Stimulated activated CD4-positive, alpha-beta T cell treated with anti-CD3 and anti-CD28 coated beads, Interleukin-2, amount 100 ng/mL, for 48 hours (primary cell): ENCODE measurements at places on chromosomes 6 and 20.

DNA sequence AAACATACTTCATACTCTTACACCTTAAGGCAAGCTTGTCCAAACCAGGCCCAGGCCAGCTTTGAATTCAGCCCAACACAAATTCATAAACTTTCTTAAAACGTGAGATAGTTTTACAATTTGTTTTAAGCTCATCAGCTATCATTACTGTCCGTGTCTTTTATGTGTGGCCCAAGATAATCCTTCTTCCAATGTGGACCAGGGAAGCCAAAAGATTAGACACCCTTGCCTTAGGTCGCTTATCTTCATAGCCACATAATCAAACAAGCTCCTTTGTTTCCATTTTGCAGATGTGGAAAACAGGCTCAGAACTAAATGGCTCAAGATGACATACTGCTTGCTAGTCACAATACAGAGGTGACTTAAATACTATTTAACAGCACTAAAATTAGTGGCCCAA lies 6.0 kb downstream of the SALL4 start:
- DNase-seq: no peak

DNA sequence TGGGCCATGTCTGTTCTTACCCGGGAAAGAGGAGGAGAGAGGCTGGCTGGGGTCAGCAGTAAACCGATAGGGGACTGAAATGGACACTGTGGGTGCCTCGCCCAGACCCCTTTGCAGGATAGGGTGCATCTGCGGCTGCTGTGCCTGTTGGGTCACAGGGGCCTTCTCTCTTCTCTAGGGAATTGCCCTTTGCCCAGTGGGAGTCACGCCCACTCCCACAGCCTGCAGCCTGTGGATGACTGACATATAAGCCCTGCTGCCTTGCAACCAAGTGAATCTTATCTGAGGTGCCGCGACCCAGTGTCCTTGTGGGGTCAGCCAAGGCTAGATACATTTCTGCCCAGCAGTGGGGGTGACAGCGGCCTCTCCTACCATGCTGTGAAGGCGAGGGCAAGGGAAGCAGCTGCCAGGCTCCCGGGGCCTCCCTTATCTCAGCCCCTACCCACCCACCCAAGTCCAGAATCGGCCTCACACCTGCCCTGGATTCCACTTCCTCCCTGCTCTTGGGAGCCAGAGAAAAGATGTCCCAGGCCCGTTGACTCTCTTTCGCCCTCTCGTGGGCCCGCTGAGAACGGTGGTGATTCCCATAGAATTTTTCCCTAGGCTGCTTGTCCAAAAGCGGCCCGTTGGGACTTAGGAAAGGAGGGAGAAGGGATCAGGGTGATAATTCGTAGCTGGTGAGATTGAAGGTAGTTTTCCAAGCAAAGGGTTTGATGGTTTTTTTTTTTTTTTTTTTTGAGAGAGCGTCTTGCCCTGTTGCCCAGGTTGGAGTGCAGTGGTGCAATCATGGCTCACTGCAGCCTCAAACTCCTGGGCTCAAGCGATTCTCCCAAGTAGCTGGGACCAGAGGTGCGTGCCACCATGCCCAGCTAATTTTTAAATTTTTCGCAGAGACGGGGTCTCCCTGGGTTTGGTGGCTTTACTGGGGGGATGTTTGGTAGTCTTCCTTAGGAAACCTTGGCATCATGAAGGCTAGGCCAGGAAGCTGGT lies 76.4 kb upstream of the RNF24 start:
- peak; percentile 37 for DNase-seq

DNA sequence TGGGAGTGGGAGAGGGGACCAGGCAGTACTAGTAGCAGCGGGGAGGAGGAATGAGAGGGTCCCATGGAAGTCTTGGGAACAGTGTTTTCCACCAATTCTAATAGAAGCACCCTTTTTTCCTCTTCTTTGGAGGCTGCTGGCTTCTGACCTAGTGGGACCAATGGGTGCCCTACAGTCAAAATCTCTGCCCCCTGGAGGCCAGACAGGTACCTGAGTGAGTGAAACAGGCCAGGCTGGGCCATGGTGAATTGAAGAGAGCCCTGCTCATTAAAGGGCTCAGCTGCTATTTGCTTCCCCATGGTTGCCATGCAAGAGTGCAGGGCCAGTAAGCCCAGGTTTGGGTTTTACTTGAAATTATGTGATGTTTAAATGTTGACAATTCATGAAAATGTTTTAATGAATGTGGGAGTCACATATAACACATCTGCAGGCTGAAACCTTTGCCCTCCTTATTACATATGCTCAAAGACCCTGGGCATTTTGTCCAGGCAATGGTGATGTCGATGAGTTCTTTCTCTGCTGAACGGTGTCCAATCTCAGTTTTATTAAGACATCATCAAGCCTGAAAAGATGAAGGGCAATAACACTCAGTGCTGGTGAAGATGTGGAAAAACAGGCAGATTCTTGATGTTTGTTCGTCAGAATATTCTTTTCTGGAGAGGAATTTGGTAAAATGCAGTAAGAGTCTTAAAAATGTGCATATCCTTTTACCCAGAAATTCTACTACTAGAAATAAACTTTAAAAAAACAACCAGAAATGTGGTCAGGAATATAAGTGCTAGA lies 42.3 kb upstream of the OCSTAMP start:
- DNase-seq: peak; percentile 8

GRCh38 chr20:59068534-59068933 lies 25.9 kb upstream of the PRELID3B start:
- DNase-seq: no peak

DNA sequence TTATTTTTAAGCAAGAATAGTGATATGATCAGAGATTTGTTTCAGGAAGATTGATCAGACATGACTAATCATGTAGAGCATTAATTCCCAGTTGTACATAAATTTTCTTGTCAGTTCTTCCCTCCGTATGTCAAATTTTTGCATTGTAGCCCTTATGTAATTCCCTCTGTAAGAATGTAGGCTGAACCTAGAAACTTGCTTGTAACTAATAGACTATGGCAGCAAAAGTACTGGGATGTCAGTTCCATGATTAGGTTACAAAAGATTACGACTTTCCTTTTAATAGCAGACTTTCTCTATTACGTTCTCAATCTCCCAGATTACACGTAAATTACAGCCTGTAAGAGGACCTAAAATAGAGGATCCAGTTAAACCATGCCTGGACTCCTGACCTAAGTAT lies 79.4 kb upstream of the EPHA7 start:
- DNase-seq: no peak

DNA sequence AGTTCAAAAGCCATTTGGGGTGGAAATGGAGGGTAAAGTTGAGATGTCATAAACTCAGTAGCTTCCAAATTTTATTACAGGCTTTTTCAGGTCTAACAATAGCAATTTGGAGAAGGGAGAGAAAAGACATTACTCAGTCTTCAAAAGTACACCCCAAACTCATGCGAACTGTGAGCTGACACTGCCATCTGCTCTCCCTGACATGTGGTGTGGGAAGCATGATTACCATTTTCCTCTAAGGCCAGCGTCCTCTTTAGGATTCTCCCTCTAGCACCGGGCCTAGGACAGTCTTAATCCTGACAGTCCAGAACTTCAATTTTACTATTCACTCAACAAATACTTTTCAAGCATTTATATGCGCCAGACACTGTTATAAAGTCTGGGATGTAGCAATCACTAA lies 536.0 kb upstream of the JARID2 start:
- no peak for DNase-seq

DNA sequence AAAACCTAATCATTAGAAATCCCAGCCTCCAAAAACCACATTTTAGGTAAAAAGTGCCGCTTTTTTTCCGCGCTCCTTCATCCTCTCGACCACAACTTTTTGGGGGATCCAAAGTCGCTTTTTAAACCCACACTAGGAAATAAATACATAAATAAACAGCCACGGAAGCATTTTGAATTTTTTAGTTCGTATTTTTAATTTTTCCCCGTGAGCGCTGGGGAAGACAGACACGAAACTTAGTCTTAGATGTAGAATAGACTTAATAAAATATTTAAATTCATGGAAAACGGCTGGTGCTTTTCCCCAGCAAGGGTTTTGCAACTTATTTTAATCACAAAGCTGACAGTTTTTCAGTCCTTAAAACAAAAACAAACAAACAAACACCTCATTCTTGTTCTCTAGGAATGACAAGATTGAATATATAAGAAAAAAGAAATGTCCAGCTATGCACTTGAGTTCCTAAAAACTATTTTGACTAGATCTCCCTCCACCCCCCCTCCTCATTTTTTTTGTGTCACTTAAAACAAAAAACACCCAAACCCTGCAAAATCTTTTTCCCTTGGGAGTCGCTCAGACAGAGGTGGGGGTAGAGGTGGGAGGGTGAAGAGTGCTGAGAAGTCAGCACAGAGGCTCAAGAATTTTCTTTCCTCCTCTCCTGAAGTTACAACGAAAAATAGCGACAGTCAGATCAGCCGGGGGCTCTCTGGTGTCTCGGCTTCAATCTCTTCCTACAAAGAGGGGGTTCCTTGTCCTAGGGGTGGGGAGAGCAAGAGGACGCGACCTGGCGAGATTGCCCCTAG lies 43.4 kb upstream of the SUPT3H start:
- no peak for DNase-seq

DNA sequence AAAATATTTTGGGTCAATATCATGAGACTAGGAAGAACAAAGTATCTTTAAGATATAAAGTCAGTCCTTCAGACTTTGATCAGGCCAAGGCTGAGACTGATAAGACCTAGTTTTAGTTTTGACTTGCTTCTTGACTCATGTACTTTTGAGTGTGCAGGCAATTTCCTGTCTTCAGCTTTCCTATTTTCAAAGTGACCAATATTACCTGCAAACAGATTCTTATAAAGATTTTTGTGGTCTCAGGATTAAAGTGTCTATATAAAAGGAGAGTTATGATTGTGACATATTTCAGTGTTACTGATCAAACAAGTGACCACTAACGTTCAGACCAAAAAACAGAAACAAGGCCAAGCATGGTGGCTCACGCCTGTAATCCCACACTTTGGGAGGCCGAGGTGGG lies 36.0 kb upstream of the AKIRIN2 start:
- DNase-seq: no peak

DNA sequence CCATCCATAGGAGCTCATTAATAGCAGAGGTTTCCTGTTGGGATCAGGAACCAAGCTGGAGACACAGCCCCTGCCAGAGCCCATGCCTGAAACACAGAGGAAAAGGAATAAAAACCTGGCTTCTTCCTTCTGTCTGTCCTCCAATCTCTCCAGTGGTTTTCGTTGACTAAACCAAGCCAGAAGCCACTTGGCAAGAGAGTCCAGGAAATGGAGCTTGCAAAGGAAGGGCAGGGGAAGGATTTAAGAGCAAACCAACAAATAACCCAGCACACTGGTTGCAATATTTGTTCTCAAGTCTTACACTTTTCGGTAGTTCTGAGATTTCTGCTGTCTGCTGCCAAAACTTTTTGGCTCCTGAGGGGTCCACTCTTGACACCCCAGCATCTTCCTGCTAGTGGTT lies 137.0 kb upstream of the BMP2 start:
- no peak for DNase-seq

DNA sequence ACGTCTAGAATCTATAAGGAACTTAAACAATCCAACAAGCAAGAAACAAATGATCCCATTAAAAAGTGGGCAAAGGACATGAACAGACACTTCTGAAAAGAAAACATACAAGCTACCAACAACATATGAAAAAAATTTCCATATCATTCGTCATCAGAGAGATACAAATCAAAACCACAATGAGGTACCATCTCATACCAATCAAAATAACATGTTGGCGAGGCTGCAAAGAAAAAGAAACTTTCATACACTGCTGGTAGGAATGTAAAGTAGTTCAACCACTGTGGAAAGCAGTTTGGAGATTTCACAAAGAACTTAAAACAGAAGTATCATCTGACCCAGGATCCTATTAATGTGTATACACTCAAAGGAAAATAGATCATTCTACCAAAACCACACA lies 243.9 kb upstream of the RUNX2 start:
- DNase-seq: no peak

DNA sequence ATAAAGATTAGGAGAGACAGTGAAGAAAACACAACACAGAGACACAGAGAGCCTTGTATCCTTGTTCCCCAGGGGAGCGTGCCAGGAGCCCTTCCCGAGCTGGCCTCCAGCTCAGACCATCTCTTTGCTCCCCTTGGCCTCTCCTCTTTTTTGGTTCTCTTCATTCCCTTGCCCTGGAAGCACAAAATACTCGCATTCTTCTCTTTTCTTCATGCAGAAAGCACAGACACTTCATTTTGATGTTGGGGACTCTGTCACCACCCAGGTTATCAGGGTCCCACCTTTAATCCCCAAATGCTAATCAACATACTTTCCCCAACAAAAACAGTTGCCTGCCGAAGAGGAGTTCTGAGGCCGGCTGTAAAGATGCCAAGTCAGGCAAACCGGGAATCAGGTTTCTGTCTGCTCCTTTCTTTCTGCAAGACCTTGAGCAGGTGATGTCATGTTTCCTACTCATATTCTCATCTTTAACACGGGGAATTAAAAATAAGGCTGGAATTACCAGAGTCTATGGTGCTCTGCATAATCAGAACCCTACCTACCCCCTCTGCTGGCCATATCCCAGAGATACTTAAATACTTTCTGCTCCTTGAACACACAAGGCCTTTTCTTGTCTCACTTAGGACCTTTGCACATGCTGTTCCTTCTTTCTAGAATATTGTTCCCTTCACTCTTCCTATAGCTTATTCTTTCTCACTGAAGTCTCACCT lies 21.7 kb downstream of the TGM6 start:
- DNase-seq: no peak

GRCh38 chr6:165833355-165833754 lies 170.3 kb upstream of the PDE10A start:
- no peak for DNase-seq

DNA sequence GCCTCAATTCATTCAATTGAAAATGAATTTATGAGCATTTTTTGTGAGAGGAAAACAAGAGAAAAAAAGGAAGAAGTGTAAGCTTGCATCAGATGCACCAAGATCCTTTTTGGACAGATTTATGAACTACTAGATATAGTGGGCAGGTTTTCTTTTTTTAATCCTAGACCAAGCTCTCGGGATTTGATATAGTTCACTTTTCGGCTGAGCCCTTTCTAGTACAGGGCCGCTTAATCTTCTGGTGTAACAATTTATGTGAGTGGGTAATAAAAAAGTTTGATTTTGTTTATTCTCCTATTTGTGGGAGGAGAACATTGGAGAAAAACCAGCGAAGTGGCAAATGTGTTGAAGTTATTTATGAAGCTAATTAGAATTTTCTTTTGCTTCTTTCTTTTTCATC lies 538.0 kb downstream of the UTRN start:
- no peak for DNase-seq

DNA sequence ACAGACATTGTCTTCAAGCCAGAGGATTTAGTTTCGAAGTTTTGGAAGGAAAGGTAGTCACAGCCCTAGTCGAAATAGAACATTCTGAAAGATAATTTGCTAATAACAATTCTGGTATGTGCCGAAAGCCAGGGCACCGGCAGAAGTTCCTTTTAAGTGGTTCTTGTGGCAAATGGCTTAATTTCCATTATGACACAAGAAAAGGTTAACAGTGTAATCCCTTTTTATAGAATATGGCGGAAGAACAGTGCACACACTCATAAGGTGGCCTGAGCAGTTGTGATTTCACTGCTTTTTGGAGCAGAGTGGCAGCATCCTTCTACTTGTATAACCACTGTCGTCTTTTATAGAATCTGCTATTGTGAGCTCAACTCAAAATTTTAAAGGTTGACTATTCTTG lies 152.4 kb downstream of the SASH1 start:
- DNase-seq: no peak

GRCh38 chr20:33606118-33606771 lies 55.9 kb upstream of the C20orf144 start:
- no peak for DNase-seq
